ENCODE measurements at places on chromosomes 4 and X.

DNA sequence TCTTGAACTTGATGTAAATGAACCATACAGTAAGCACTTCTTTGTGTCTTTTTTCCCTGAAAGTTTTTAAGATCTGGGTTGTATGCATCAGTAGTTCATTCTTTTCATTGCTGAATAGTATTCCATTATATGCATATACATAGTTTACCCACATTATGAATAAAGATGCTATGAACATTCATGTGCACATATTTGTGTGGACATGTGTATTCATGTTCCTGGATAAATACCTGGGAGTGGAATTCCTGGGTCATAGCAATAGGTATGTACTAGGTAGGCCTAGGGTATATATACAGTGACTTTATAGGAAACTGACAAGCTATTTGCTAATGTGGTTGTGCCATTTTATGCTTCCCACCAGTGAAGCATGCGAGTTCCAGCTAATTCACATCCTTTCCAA lies 215.9 kb downstream of the NR3C2 start:
- DNase-seq = no peak

- DNase-seq = no peak
Measured at GRCh38 chr4:97457253-97457652, 686.0 kb downstream of the STPG2 start.

GRCh38 chr4:53014881-53015280 lies 152.8 kb downstream of the RASL11B start:
- no peak for DNase-seq

DNA sequence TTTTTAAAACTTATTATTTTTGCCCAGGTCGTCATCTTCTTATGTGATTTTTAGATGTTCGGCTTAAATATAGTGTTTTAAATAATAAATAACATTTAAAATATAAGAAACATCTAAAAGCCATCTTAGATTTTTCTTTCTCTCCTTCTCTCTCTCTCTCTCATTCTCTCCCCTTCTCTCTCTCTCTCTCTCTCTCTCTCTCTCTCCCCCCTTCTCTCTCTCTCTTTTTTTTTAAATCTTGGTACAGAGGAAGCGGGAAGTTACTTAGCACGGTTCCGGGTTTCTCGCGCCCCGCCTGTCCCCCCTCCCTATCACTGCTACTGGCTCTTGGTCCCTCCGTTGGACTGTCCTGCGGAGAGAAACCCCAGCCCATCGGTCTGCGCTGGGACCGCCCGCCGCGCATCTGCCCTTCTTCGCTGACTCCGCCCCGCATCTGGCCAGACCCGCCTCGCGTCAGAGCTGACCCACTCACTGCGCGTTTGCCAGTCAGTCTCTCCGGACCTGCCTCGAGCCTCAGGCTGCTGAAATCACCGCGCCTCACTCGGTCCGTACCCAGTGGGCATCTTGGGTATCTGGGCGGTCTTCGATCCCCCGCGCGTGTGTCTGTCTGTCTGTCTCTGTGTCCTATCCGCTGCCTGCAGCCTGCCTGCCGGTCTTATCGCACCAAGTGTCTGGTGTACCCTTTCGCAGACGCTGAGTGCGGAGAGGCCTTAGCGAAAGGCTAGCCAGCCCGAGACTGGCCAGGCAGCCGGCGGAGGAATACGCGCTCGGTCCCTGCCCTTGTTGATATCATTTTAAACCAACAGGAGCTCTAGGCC lies at the start of gene PABPC5:
PABPC5 (plus strand) TSS at position 489 of the 818 bp plus-strand sequence. CDS start 739 bp downstream, outside the sequence.
- no peak for DNase-seq

DNA sequence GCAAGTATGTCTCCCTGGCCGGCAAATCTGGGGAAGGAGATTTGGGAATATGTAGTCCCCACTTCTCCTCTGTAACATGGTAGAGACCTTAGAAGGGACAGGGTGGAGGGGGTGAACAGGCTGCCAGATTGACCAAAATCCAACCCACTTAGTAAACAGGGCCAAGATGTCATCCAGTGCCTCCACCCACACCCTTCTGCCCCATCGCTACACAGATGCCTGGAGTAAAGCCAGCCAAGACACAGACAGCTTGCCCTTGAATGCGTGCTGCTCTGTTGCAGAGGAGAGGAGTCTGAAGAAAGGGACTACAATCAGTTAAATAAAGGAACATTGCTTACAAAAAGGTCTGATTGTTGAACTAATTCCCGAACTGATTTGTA lies 160.1 kb upstream of the LDB2 start:
- DNase-seq = no peak

DNA sequence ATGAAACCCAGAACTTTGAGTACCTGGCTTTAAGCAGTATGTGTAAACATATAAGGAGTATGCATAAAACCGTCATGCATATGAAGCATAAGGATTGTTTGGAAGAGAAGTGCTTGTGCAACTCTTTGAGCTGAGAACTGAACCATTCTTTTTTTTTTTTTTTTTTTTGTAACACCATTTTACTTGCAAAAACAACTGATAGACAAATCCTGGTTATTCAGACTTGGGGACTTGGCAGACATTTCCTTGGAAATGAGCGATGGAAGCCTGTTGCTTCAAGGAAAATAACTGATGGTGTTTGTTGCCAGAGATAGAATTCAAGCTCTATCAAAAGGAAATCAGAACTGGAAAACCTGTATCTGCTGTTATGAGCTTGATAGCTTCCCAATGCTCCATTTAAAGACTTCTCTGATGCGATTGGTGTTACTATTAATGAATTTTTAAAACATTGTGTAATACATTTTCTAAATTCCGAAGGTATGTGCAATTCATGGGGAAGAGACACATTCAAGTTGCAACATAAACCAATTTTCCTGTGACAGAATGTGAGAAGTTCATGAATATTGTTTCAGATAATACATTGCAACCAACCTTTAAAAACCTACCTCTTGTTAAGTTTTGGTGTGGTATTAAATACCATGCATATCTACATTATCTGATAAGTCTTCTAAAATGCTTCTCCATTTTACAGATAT lies 47.0 kb upstream of the FAT1 start:
- DNase-seq = no peak

DNA sequence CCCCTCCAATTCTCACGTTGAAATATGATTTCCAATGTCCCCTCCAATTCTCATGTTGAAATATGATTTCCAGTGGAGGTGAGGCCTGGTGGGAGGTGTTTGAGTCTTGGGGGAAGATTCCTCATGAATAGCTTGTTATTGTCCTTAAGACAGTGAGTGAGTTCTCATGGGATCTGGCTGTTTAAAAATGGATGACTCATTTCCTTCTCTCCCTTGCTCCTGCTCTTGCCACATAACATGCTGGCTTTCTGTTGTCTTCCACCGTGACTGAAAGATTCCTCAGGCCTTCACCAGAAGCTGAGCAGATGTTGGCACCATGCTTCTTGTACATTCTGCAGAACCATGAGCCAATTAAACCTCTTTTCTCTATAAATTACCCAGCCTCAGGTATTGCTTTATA lies 346.8 kb upstream of the TECRL start:
- no peak for DNase-seq

- peak; percentile 8 for DNase-seq
Measured at GRCh38 chr4:73573794-73574528, 46.3 kb downstream of the RASSF6 start.

DNA sequence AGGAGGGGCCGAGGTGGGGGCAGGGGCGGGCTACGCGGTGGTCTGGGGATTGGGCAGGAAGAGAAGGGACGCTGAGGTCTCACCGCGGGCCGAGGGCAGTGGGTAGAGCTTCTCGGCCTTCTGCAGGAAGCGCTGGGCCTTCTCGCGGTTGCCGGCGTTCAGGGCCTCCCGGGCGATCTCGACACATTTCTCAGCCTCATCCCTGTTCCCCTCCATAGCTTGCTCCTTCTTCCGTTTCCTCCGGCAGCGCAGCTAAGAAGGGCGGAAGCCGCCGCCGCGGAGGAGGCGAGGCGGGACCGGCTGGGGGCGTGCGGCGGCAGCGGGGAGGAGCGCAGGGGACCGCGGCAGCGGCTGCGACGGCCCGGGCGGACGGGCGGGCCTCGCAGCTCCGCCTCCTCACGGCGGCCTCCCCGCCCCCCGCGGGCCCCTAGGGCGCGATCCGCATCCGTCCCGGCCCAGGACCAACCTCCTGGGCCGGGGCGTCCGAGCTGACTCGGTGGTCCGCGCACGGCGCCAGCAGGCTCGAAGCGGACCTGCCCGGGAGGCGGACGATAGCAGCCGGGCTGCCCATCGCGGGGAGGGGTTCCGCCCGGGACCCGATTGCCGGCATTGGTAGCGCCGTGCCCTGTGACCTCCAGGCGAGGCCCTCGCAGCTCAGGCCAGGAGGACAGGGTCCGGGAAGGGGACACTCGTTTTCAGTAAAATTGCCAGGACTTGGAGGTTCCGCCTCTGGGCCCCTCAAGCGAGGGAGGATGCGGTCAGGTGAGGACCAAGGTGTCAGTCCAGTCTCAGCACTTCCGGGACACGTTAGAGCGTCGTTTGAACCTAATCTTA lies at the start of gene DNAJB14:
DNAJB14 (minus strand) TSS at position 263 of the 834 bp plus-strand sequence; CDS start at position 216, 47 bp downstream.
- DNase-seq = peak; percentile 79

DNA sequence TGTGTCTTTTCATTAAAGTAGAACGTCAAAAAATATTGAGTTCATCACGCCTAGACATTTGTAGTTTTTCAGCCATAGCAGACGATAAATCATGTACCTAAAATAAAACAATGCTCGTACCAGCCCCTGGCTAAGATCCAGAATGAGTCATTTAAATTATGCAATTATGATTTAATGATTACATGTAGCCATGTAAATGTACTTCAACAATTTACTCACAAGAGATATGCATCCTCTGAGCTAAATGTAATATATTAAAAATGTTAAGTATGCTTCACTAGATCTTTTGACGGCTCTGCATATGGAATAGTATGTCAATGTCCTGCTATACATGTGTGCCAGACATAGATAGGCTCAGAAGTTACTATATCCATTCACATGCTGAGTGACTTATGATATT lies 1077.8 kb downstream of the ARAP2 start:
- DNase-seq = no peak

DNA sequence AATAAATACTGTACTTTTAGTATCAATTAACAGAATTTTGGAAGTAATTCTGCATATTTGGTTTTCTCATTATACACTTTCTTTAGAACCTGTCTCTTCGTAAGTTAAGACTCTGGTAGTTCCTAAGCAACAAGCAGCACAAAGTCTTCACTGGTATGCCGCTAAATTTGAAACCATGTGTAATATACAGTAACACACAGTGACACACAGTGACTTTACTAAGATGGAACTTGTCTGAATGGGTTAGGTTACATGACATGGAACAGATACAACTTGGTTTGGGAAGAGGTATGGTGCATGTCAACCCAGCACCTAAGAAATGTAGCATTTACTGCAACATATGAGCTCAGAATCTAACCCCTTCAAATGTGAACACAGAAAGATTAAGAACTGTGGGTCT lies 83.5 kb upstream of the PRSS48 start:
- DNase-seq = no peak

- DNase-seq = no peak
Measured at GRCh38 chr4:65893957-65894755, 223.9 kb upstream of the EPHA5 start.

GRCh38 chr4:987624-988513 lies 1.0 kb downstream of the IDUA start:
- no peak for DNase-seq

DNA sequence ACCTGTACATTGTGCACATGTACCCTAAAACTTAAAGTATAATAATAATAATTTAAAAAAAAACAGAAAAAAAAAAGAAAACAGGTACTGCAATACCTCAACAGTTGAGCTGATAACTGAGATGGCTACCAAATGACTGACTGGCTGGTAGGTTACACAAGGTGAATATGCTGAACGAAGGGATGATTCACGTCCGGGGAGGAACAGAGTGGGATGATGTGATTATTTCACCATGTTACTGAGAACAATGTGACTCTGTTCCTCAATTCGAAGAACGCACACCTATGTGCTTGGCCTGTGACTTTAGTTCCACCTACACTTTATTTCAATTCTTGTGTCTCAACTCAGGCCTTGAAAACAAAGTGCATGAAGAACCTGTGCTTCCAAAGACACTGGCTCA lies 111.7 kb downstream of the CXXC4 start:
- no peak for DNase-seq

DNA sequence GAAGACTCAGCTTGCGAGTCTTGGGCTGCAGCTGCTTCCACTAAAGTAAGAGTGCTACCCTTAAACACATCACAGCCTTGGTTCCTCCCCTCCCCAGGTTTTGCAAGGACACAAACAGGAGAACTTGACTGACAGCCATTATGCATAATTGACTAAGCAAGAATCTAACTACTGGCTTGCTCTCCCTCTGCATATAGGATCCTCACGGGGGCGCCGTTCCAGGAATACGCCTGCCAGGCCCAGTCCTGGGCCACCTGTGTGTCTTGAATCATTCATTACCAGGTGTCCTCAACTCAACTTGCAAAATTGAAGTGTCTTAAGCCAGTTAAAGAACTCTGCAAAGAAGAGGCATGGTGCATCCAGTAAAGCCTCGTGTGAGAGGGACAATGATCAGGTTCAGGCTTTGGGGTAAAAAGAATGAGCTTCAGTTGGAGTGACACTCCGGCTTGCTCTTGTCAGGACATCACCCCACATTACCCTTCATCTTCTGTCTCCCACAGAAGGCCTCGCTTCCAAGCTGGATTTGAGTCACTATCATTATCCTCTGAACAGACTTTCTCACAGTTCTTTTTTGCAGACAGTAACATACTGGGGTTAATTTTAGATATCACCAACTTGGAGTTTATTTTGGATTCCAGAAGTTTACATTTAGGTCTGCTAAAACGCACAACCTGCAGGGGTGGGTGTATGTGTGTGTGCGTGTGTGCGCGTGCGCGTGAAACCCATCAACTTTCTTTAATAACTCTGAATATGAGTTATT lies 273.5 kb upstream of the HS3ST1 start:
- DNase-seq = no peak

DNA sequence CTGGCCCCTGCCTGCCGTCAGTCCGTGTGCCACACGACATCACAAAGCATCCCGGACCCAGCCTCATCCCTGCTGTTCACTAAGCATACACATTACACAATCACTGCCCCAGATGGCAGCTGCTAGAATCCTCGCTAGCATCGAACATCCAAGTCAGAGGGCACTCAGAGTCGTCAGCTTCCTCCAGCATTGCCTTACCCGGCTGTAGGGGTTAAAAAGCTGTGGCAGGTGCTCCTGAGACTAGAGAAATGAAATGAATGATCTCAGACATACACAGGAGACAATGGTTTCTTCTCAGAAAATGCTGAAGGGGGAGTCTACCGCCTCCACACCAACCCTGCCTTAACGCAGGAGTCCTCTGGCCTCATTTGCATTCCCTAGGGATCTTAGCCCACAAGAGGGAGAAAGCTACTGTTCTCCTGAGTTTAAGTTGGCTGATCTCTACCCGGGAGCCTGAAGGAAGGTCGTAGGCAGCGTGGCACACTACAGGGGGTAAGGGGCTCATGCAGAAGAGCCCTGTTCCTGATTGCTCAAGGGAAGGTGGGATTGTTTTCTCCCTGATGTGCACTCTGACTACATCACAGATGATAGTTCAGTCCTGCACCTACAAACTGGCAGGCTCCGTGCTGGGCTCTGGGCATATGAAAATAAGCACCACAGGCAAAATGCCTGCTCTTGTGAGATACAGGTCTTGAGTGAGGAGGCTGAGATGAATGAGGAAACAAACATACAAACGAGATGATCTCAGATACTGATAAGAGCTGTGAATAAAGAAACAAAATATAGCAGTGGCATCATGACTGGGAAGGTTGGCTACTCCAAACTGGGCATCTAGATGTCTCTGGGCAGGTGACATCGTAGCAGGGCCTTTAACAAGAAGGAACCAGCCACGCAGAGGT lies 2.6 kb upstream of the KIAA0232 start:
- no peak for DNase-seq

GRCh38 chr4:9816285-9816684 lies 34.9 kb downstream of the DRD5 start:
- no peak for DNase-seq

GRCh38 chr4:173182403-173182802 lies 13.8 kb downstream of the GALNT7 start:
- DNase-seq = no peak

Data from stimulated activated naive CD8-positive, alpha-beta T cell treated with anti-CD3 and anti-CD28 coated beads, Interleukin-15, amount 100 ng/mL, for 72 hours (primary cell).